ENCODE measurements at places on chromosomes 6 and 20.

DNA sequence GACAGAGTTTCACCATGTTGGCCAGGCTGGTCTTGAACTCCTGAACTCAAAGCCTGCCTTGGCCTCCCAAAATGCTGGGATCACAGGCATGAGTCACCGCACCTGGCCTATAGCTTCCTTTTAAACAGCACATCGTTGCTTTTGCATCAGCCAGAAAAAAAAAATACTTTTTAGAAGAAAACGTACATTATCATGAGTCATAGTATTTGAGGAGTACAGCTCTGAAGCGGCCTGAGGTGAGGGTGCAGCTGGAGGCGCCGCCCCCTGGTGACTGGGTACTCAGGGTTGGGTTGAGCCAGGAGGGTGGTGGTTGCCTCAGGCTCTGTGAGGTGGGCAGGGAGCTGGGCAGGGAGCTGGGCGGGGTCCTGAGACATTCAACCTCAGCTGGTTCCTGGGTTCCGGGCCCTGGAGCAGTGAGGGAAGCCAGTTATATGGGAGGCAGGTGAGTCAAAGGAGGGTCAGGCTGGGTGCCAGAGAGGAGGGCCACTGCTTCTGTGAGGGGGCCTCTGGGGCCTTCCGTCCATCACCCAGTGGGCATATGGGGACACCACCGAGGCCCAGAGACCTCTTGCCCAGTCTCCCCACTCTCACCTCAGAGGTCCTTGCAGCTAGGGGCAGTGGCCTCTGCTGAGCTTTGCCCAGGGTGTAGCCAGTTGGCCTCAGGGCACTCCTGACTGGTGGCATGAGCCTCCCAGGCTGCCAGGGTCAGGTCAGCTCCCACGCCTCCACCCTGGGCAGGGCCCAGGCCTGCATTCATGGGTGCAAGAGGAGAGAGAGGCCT, 11.7 kb upstream of the ID1 start:
- no peak for DNase-seq

- DNase-seq = no peak
Observed at GRCh38 chr20:40785346-40785745, 96.3 kb upstream of the MAFB start.

DNA sequence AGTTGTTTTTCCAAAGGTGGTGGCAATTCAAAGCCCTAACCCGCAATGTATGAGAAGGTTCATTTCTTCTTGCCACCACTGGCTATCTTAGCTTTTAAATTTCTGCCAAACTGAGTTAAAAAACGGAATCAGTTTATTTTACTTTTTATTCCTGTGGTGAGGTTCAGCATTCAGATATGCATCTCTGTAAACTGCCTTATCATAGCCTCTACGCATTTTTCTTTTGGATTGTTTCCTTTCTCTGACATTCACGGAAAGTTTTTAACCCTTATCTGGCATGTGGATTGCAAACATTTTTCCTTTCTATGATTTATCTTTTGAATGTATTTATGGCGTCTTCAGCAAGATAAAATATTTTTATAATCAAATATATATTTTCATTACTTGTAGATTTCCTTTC, 37.7 kb downstream of the AK9 start:
- no peak for DNase-seq

DNA sequence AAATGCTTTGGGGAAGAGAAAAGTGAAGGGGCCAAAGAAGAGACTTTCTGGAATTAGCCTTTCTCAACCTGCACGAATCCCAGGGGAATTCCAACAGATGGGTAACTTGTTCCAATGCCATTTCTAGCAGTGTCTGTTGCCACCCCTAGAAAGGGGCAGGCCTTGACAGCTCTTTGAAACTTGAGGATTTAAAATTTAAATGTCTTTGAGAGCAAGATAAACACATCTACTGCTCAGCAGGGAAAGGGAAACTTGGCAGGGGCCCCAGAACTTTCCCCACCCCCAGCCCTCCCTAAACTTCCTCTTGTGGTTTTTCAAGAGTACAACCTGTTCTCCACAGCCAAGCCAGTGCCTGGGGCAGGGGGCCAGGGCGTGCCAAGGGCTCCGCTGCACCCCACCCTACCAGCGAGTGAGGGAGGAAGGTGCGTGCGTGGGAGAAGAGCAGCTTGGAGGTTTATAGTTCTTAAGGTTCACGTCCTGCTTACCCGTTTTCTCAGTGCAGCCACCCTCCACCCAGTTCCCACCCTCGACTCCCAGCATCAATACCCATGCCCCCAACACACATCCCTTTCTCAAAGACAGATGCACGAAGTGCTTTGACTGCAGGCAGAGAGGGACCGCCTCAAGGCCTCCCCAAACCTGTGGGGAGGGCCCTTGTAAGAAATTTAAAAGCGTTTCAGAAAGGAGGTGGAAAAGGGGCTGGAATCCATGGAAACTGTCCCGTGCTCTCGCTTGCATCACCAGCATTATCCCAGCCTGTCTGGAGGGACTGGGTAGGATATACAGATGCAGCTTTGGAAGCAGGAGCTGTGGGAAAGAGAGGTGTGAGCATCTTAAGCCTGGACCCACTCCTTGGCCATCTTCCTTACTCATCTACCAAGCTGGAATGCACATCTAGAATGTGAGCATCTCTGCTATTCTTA, 4.5 kb upstream of the TAF8 start:
- peak; percentile 61 for DNase-seq

- no peak for DNase-seq
Observed at GRCh38 chr20:61437280-61438206, 185.5 kb downstream of the CDH4 start.

GRCh38 chr6:20692023-20692422, 157.8 kb downstream of the CDKAL1 start:
- DNase-seq = no peak

- DNase-seq = no peak
Observed at GRCh38 chr6:112912416-112913101, 565.4 kb downstream of the RFPL4B start.

- no peak for DNase-seq
Observed at GRCh38 chr6:114955363-114955762, 612.5 kb upstream of the HS3ST5 start.

- DNase-seq = no peak
Observed at GRCh38 chr20:48155268-48155667, 370.0 kb upstream of the SULF2 start.

- DNase-seq = no peak
Observed at GRCh38 chr6:127939442-127940066, 38.7 kb upstream of the THEMIS start.

DNA sequence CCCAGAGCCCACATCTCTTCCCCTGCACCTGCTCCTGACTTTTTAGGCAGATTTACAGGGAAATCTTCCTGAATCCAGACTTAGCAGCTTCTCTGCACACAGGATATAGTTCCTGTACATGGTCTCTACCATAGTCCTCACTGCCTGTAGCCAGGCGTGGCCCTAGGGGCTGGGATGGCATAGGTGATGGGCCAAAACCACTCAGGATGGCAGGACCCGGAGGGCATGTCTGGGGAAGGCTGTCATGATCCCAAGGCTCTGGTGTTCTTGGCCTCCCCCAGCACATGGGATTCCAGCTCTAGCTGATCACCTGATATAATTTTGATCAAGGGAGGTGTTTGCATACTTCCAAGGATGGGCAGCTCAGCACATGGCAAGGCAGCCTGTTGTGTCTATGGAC, 58.0 kb downstream of the TOX2 start:
- DNase-seq = no peak

- DNase-seq = no peak
Observed at GRCh38 chr6:156639009-156639721, 138.0 kb upstream of the ARID1B start.

- DNase-seq = no peak
Observed at GRCh38 chr6:110777636-110778035, 37.6 kb downstream of the CDK19 start.

- DNase-seq = peak; percentile 48
Observed at GRCh38 chr20:51542033-51542570, 417 bp downstream of the NFATC2 start.

DNA sequence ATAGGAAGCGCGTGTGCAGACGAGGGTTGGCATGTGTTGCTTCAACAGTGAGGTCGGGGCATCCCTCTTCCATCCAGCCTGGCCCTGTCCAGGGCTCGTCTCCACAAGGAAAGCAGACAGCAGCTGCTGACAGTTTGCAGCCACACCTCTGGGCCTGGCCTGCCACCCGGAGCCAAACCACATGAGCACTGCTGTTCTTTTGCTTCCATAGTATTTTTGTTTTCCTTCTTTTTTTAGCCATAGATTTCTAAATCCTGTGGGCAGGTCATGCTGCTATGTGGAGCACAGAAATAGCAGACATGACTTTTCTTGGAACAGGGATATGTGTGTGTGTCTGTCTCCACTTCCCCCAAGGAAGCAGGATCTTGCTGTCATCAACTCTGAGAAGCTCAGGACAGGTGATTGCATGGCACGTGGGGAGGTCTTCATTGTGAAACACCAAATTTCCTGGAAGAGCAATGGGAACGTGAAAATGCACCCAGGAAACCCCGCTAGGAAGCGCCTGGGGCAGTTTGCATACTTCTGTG, 167.4 kb downstream of the DTNBP1 start:
- DNase-seq = no peak

DNA sequence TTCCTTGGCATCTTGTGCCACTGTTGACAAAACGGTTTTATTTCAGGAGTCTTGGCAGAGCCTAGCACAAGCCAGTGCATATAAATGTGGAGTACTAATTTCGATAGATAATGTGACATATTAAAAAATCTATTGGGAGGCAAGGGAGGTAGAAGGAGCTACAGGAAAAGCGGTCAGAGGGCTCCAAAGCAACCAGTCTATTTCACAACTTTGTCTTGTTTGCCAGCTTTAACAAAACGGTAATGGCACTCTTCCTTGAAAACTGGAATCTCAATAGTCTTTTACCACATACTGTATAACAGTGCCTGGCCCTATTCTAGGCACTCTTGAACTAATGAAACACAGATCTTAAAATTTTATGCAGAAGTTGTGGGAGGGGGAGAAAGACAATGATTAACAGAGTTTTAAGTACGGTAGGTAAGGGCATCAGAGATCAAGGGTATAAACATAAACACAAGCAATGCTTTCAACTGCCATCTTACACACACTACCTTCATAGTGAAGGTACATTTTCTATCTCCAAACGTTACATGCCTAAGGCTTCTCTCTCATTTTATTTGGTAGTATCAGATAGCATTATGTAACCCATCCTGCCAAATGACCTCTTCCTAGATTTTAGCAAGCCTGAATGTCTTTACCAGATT, 33.5 kb upstream of the SYNCRIP start:
- DNase-seq = no peak

GRCh38 chr6:15322781-15323536, 77.1 kb downstream of the JARID2 start:
- DNase-seq = no peak

- DNase-seq = no peak
Observed at GRCh38 chr6:23176883-23177282, 607.5 kb downstream of the HDGFL1 start.

GRCh38 chr6:28003059-28003458, 46.0 kb downstream of the OR2B6 start:
- DNase-seq = no peak

DNA sequence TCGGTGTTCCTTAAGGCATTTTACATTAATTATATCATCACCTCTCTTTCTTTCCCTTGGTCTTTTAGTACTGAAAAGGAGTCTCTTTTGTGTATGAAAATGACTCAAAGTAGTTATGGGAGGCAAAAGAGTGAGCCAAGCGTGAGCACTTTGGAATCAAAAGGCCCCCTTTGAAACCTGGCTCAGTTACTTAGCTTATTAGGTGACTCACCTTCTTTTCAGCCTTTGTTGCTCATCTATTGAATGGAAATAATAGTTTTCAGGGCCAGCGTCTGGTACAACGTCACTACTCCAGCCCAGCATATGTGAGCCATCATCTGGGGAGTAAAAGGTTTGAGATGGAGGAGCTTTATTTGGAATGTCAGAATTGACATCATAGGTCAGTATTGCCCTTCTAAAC, 147.4 kb upstream of the SCGN start:
- DNase-seq = no peak

GRCh38 chr20:6764619-6765018, 2.9 kb upstream of the BMP2 start:
- no peak for DNase-seq

- no peak for DNase-seq
Observed at GRCh38 chr6:134979142-134979541, 29.2 kb upstream of the ALDH8A1 start.

- no peak for DNase-seq
Observed at GRCh38 chr6:39602601-39603519, 122.3 kb downstream of the KIF6 start.

- DNase-seq = no peak
Observed at GRCh38 chr20:38120625-38120988, 44.5 kb downstream of the TGM2 start.

DNA sequence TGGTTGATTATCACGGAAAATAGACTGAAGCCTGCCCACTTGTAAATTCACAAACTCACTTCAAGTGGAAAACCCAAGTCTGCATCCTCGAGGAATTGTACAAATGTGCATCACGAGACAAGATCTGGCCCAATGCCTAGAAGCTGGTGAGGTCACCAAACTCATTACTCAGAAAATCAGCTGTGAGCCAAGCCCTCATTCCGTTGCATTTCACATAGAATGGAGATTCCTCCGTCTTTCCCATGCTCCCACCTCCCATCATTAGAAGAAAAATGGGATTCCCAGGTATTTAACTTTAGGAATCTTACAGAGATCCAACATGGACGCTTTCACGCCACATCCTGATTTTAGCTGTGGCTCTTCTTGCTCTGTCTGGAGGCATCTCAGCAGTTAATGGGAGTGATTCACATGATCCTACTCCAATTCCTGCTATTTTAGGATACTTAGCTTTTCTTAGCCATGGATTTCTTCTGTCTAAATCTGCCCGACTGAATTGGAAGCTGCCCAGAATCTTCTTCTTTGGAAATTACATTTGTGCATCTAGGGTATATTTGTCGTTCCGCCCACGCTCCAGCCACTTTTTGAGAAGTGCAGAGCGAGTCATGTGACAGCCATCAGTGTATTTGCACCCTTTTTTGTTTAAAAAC, 68.7 kb upstream of the STMND1 start:
- DNase-seq = no peak

DNA sequence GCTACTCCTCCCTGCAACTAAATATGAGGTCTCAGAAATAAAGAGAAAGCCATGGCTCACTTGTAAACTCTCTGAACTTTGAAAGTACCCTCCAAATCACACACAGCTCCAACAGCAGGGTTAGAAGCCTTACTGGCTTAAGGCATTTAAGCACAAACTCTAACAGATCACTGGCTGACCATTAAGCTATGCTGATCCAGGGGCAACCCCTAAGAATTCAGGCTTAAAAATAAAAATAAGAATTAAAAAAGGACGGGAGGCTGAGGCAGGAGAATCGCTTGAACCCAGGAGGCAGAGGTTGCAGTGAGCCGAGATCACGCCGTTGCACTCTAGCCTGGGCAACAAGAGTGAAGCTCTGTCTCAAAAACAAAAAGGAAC, 21.8 kb downstream of the HLA-E start:
- DNase-seq = no peak

All from stimulated activated CD8-positive, alpha-beta memory T cell treated with anti-CD3 and anti-CD28 coated beads, Interleukin-15, amount 100 ng/mL, for 4 hours (primary cell).